RPMI8226 (cell line): ENCODE measurements at places on chromosomes 1 and 21.
A peak's percentile ranks its signal among the peaks of the same experiment; 100 is the strongest.

DNA sequence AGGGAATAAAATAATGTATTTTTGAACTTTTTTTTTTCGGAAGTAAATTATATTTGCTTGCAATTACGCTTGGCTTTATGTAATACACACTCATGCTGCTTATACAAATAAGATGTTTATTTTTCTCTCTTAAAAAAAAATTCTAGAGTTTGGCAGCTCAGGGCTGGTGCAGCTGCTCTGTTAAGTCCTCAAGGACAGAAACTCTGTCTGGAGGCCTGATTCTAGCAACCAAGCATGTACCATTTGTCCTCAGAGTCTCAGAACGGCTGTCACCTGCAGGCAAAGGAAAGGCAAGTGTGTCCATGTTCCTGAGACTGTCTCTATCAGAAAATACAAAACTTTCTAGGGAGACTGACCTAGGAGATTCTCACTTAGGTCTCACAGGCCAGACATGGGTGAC lies 23.2 kb upstream of the CLDN17 start:
- DNase-seq = no peak

DNA sequence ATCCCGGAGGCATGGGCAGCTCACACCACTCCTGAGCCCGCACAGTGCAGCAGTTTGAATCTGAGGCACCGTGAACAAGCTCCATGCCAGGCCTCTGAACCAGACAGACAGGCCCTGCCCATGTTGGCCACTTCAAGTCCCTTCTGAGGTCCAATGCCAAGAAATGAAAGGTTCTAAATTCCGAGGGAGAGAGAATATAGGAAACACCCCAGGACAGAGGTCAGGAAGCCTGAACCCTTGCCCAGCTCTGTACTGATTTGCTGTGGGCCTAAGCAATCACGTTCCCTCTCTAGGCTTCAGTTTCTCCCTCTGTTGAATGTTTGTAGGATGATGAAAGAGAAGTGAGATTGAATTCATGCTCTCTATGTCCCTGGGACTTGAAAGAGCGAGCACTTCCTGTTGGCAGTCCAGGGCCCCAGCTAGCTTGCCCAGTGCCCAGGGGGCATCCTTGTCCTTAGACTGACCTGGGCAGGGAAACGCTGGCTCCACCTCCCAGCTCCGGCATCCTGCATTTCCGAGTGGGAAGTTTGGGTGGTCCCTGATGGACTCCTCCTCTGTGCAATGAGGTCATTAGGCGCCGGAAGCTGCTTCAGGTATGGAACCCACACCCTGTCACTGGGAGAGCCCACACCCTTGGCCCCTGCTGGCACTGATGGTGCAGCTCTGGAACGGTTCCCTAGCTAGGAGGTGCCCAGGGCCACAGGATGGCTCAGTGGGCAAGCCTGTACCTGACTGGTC lies 242.4 kb upstream of the TMEM51 start:
- DNase-seq = no peak

GRCh38 chr1:213104604-213105003 lies 53.6 kb downstream of the RPS6KC1 start:
- no peak for DNase-seq

DNA sequence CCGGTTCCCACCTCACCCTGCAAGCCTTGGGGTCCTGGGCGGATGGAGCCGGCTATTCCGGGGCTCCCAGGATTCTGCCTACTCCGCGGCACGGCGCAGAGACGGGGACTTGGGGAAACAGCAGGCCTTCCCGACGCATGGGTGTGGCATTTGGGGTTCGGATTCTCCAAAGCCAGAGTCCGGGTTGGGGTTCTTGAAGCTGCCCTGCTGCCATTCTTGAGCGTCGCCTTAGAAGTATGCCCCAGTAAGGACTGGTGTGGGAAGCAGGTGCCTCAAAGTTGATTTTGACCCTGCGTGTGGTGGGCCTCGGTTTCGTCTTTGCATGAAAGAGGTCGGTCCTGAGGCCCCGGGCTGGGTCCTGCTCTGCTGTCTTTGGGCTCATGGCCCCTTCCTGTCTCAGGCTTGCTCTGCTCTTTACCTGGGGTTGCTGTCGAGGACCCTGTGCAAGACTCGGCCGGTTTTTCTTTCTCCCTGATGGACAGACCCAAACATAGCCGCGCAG lies 696 bp downstream of the GUK1 start:
- DNase-seq = no peak

GRCh38 chr1:83829106-83829505 lies 169.8 kb downstream of the TTLL7 start:
- DNase-seq = no peak

GRCh38 chr1:11178021-11179015 lies 10.8 kb upstream of the ANGPTL7 start:
- DNase-seq = no peak

- DNase-seq = no peak
Observed at GRCh38 chr1:94898491-94899385, 28.2 kb downstream of the CNN3 start.

- DNase-seq = no peak
Observed at GRCh38 chr1:231264642-231265041, 23.6 kb downstream of the GNPAT start.

- DNase-seq = no peak
Observed at GRCh38 chr1:6848816-6849215, 63.6 kb downstream of the CAMTA1 start.

DNA sequence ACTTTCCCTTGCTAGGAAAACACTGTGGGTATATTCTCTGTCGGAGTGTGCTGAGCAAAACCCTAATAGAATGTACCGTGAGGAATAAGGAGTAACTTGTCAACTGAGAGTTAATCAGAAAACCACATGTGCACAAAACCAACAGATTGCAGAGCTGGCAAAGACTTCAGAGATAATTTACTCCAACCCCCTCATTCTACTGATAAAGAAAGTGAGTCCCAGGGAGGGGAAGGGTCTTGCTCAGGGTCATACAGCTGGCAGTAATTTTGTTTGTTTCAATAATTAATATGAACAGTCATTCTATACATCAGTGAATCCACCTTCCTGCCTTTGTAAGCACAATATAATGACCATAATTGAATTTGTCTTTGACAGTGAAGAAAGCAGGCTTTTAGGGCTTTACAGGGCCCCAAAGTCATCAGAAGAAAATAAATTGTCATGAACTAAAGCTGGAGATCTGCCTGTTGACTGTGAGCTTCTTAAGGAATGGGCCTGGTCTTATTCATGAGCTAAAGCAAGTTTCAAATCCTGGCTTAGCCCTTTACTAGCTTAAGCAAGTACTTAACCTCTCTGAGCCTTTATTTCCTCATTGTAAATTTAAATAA lies 67.2 kb upstream of the HOOK1 start:
- no peak for DNase-seq

GRCh38 chr1:54987427-54987826 lies 7.0 kb downstream of the TMEM61 start:
- DNase-seq = no peak

DNA sequence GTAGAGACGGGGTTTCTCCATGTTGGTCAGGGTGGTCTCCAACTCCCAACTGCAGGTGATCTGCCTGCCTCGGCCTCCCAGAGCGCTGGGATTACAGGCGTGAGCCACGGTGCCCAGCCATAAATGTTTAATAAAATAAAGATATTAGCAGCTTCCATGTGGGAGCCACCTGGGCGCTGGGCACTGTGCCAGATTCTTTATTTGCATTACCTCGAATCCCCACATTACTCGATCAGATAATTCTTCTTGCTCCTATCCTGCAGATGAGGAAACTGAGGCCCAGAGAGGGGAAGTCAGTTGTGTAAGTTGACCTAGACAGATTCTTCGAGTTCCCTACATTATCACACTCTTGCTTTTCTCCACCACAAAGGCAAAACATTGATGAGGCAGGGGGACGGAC lies 24.9 kb upstream of the TENT5B start:
- peak; percentile 39 for DNase-seq

DNA sequence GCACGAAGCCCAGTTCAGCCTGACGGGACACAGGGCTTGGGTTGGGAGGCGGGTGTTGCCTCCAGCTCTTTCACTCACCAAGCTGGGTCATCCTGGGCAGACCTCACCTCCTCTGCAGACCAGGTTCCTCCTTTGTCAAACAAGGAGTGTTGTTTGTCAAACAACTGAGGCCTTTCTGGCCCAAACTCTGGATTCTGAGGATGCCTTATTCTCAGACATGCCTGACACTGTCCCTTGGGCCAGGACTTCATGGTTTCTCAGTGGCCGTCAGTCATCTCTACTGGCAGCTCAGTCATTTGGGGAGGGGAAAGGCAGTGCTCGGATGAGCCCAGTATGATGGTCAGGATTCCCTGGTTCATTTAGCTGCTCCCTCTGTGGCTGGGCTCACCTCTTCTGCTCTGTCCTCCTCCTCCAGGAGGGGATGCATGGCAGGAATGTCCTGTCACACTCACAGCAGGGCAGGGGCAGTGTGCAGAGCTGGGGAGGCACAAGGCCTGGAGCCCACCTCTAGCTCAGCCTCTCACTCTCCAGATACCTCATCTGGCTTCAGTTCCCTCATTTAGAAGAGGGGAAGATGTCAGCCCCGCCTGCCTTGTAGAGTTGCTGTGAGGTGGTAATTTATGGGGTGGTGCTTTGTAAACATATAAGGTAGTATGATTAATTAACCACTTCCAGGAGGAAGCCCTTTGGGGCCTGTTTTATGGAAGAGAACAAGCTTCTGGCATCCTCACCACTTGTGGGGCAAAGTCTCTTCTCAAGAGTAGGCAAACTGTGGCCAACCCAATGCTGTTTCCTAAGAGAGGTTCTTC lies 20.6 kb downstream of the SLC2A1 start:
- DNase-seq = no peak

DNA sequence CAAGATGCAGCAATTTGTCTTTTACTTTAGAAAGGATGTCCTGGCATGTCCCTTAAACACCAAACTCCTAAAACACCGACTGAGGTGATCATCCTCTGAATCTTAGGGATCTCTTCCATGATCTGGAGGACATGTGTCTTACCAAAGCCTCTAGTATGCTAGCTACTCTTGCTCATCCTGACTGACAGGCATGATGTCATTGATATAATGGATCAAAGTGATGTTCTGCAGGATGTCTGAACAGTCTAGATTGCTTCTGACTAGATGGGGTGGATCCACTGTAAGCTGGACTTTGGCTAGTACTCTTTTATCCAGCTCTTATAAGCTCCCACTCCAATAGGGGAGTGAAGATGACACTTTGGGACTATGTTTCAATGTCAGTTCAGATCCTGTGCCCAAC lies 11.3 kb upstream of the CGN start:
- DNase-seq = no peak

DNA sequence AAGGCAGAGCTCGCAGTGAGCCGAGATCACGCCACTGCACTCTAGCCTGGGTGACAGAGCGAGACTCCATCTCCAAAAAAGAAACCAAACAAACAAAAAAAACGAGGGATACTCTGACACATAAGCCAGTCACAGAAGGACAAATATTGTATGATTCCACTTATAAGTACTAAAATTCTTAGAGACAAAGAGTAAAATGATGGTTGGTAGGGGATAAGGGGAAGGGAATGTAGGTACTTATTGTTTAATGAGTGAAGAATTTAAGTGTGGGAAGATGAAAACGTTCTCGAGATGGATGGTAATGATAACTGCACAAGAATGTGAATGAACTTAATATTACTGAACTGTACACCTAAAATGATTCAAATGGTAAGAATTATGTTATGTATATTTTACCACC lies 66.7 kb upstream of the GUCA2A start:
- no peak for DNase-seq

GRCh38 chr21:46131838-46132651 lies 23.3 kb downstream of the FTCD start:
- no peak for DNase-seq

GRCh38 chr1:160704250-160704649 lies 7.4 kb downstream of the CD48 start:
- DNase-seq = no peak

- DNase-seq = peak; percentile 9
Observed at GRCh38 chr1:213227458-213227857, 176.4 kb downstream of the RPS6KC1 start.

DNA sequence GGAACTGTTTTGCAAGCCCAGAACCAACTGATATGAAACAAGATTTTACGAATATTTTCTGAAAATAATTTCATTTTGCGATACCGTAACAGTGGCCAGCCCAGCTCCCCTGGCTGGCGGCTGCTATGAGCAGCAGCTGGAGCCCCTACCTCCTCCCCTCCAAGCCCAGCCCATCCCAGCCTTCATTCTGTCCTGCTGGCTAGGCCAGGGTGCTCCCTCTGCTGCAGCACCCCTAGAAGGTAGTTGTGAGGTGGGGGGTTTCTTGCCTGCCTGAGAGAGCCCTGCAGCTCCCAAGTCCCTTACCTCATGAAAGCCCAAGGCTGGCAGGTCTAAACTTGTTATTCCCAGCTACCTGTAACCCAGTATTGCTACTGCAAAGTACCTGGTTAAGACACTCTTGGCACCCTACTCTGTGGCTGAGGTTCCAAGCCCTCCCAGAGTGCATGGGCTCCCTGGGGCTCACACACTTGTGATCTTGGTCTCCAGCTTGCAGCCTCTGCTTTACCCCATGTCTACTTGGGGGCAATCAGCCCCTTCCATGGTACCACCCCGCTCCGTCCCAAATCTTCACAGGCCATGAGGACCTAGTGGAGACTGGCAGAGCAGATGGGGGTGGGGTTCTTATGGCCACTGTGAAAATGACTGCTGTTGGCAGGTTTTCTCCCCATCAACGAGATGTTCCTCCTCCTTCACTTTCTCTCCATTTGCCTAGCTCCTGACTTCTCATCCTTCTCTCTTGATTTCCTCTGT lies 239.8 kb downstream of the TRABD2B start:
- DNase-seq = no peak

DNA sequence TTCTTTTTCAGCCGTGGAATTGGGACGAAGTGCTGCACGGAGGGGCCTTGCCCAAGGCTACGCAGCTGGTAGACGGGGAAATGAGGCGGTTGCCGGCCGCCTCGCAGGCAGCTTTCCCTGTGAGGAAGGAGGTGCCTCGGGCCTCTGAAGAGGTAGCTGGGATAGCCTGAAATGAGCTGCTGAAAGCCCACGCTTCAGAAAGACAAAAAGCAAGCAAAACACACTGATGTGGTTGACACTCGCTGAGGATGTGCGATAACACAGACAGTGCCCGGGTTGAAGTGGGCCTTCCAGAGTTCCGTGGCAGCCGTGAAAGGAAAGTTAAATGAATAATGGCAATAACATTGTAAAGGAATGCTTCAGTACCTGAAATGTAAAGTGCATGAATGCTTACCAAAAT lies 47.2 kb downstream of the S1PR1 start:
- DNase-seq = no peak

- no peak for DNase-seq
Observed at GRCh38 chr1:183179033-183179432, 7.0 kb upstream of the LAMC2 start.

GRCh38 chr1:29786195-29786594 lies 549.9 kb downstream of the PTPRU start:
- peak; percentile 40 for DNase-seq

GRCh38 chr1:42302034-42302433 lies 33.0 kb downstream of the FOXJ3 start:
- no peak for DNase-seq

DNA sequence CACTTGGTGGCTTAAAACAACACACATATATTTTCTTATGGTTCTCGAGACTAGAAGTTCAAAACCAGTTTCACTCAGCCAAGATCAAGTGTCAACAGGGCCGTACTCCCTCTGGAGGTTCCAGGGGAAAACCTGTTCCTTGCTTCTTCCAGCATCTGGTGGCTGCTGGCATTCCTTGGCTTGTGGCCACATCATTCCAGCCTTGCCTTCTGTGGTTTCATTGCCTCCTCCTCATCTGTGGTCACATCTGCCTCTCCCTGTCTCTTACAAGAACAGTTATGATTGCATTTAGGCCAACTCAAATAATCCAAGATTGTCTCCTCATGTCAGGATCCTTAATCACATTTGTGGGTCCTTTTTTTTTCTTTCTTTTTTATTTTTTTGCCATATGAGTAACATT lies 240.7 kb upstream of the HOOK1 start:
- DNase-seq = no peak
